ENCODE measurements at places on chromosomes 6 and 20. TPM values are rescaled to one million over a fixed set of nuclear protein-coding genes. Genes with fewer than 3 reads are reported as not detected.

- no peak for DNase-seq
Measured at GRCh38 chr6:124879110-124879991, 82.9 kb upstream of the RNF217 start.

- DNase-seq, result no peak
Measured at GRCh38 chr6:34412016-34412415, 13.9 kb downstream of the RPS10 start.

Gene NRN1
- total RNA-seq, result 31.6 TPM

DNA sequence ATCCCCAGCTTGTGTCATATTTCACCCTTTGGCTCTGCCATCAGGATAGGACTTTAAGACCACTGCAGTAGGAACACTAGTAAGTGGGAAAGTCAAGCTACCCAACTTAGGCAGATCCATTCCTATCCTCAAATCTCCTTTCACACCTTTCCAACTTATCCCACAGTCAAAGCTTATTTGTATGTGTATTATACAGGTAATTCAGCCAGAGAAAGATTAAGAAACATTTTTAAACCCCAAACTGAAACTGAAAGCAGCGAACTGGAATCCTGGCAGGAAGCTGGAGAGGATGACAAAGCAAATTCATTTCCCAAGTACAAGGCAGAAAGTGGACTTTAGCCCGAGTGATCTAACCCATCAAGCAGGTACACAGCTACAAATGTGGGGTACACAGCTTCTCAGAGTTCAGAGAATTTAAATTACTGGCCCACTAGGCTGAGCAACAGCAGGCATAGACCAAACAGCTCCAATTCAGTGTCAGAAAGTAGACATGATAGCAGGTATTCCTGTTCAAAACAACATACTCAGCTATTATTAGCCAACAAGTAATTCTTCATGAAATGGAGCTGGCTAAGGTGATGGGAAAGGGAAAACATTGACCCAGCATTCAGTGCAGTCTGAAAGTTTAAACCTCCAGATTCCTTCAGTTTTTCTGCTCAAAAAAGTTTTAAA is 39.1 kb downstream of the ILRUN start:
- DNase-seq, result no peak

DNA sequence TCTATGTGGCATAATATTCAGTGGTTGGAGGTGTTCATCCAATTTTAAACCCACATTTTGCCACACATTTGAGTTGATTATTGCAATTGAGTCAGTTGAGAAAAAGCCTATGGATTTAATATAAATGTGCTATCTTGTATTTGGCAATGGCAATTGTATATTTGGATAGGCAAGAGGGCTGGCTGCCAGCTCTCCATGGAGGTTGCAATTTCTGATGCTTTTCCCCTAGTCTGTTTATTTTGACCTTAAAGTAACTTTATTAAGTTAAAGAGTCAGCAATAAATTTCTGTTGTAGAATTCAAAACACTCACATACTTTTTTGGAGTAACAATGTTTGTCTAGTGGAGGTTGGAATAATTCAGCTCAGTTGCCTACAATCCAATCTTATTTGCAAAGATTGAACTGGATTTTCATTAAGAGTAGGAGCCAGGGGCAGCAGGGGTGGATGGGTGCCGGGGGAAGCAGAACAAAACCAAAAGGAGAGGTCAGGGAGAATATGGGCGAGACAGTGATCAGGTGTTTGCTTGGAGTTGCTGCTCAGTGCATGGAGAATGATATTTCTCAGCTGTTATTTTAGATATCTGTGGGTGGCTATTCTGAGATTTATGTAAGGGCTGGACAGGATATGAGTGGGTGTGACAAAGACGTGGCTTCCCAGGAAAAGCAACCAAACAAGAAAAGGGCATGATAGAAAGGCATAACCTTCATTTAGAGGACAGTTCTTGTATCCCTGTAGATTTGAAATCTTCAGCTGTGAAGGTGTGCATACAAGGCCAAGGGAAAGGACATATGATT is 163.0 kb downstream of the HDGFL1 start:
- no peak for DNase-seq

Gene ANGPT4
- total RNA-seq, result 0.19 TPM

Gene CTAGE9
- not detected for total RNA-seq

DNA sequence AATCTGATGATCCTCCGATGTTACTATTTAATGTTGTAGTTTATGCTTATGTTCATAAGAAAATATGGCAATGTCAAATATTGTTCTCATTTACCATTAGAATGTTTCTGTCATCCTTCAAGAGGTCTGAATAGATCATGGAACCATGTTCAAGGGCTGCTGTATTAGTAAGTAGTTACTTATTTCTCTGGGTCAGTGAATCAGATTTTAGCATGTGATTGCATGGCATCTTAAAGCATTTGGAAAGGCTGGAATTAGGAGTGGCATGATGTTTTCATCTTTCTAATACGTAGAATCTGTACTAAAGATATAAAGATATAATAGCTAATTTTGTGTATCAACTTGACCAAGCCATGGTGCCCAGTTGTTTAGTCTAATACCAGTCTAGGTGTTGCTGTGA is 40.5 kb upstream of the NKX2-4 start:
- DNase-seq, result no peak

- DNase-seq, result no peak
Measured at GRCh38 chr6:39347206-39347605, 24.7 kb upstream of the KCNK16 start.

DNA sequence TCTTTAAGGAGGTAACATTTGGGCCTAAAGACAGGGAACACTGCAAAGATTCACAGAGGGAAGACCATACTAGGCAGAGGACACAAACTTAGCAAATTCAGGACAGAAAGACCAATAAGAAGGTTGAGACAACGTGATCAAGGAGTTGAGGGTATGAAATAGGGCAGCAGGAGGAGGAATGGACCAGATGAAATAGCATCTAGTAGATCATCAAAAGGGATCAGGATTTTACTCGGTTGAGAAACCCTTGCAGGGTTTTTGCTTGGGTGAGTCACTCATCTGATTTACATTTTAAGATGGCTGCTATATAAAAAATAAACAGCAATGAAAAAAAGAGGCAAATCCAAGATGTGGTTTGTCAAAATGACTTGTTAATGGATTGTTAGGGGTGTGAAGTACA is 4.7 kb downstream of the BCLAF1 start:
- no peak for DNase-seq

- no peak for DNase-seq
Measured at GRCh38 chr6:170062915-170063241, 228.0 kb downstream of the DLL1 start.

- no peak for DNase-seq
Measured at GRCh38 chr20:37423545-37423944, 77.6 kb downstream of the SRC start.

- no peak for DNase-seq
Measured at GRCh38 chr6:45946352-45946751, 69.3 kb downstream of the CLIC5 start.

DNA sequence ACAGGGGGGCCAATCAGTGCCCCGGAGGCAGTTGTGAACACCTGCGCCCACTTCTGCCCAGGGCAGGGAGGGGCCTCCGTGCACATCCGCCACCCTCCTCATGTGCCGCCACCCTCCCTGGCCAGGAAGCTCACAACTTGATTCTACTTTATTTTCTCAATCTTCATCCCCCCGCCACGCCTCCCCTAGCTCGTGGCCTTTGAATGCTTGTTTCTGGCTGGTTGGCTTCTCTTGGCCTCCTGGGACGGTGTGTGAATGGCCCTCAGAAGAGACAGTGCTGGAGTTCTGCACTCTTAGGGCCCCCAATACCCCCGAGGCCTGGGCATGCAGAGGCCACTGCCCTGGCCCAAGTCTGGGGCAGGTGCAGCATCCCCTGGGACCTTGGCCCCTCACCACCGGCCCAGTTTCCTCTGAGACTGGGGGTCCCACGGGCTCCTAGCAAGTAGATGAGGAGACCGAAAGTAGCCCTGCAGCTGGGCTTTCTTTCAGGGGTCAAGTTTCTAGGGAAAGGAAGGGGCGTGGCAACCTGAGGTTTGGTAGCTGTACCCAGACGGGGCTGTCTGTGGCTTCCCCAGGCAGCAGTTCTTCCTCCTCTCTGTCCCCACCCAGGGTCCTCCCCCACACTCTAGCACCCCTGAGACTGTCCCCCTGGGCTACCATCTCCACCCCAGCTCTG is 1.3 kb downstream of the RGS19 start:
- DNase-seq, result no peak

DNA sequence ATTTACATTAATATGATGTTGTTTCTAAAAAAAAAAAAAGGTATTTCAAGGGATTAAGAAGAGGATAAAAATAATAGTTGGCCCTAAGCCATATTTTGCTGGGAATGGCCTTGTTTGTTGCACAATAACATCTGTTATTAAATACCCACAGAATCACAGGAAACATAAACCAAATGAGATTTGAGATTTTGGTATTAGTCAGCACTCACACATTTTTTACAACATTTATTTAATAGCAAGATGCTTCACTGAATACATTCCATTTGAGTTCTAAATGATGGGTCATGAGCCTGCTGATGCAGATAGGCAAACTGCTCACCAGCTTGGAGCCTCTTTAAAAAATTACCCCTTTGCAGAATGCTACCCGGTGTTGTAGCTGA is 92.9 kb upstream of the ENPP5 start:
- DNase-seq, result no peak

DNA sequence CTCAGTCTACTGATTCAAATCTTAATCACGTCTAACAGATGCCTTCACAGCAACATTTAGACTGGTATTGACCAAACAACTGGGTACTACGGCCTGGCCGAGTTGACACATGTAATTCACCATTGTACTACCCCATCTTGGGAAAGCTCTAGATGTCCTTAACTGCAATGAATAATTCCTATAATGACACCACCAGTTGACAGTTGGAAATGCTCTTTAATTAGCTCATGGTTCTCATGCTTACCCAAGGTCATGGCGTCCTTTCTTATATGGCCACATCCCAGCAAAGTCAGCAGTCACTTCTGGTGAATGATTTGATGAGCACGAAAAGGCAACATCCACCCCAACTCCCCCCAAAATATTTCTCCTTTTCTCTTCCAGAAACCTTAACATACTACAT is 150.9 kb downstream of the MYLK4 start:
- no peak for DNase-seq

Gene BPIFB1
- total RNA-seq, result not detected

Gene PDE7B
- 5.5 TPM for total RNA-seq

DNA sequence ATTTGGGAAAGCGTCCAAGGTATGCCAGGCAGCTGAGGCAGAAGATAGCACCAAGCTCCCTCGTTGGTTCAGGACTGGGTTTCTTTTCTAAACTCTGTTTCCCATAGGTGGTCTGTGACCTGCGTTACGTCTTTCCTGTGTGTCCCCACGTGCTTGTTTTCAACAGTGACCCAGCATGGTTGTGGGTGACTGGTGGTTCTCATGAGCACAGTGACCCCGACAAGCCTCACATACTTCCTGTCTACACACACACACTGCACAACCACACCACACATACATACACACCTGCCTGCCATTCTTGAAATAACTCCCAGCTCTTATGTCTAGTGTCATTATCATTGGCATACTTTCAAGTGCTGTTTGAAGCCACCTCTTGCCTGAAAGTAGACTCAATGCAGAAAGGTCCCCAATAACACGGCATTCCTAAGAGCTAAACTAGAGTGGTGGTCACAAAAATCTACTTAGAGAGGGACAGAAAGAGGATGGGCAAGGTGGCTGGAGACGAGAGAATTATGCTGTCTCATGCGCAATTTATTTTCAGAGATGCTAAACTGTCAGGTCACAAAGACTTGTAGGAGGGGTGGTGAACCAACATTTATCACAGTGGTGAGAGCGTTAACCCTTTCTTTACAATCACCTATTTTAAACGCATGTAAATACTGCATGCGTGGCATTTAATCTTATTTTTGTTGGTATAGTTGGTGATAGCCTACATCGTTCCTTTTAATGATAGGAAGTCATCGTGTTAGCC is 66.7 kb downstream of the GCNT2 start:
- DNase-seq, result no peak

DNA sequence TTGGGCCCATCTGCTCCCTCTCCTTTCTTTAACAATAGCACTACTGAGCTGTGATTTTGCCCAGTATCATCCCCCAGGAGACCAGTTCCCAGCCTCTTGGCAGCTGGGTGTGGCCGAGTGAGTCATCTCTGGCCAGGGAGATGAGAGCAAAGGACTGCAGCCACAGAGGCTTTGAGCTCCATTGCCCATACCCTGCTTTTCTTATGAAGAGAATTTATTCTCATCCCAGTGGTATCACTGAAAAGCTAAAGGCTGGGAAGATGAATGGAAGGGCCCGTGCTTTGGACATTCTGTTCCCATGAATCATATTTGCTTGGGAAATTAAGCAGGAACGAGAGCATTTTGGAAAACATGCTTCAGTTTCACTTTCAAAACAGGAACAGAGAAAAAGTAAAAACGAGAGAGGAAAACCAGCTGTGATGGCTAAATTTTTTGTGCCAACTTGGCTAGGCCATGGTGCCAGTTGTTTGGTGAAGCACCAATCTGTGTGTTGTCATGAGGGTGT is 14.9 kb downstream of the CST3 start:
- DNase-seq, result peak; percentile 87

DNA sequence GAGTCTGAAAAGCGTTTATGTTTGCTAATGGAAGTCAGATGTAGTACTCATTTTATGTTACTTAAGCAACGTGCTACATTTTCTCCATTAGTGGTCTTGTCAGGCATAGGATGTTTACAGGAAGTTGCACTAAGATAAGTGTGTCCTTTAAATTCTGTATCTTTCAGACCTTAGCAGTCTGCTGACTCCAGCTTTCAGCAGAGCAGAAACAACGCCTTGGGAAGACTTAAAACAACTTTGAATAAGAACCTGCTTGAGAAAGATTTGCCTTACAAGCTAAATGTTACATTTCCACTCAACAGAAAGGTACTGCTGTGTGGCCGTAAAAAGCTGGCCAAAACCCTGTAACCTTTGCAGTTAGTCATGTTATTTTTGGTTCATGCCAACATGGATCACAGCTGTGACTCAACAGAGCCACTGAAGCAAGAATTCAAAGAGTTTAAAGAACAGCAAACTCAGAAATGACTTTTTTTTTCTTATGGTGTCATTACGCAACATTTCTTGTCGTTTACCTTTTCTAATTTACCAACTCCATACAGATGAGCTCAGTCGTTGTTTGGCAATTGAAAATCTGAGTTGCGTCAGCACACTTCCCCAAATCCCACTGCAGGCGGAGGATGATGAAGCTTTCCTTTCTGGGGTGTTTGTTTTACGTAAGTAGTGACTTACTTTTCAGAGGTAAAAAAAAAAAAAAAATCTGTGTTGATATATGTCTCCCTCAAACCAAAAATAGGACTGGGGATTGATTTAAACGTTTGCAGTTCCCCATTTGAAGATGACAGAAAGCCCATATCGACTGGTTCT is 27.9 kb upstream of the BMP6 start:
- DNase-seq, result peak; percentile 55

Measured in aorta (tissue), 5 donors.